ENCODE measurements at places on chromosomes 7 and 10. TPM values are rescaled to one million over a fixed set of nuclear protein-coding genes. Genes with fewer than 3 reads are reported as not detected.

The RHEB gene
- 202 TPM for total RNA-seq

The AKR1C8 gene
- 2.7 TPM for total RNA-seq

The NDUFB8 gene
- 85.7 TPM for total RNA-seq

The CLIP2 gene
- total RNA-seq = 37.9 TPM

The BTBD16 gene
- 0.37 TPM for total RNA-seq

The EPO gene
- 0.30 TPM for total RNA-seq

The ZNF398 gene
- 10.8 TPM for total RNA-seq

The GDF2 gene
- total RNA-seq = not detected

The OR2A12 gene
- total RNA-seq = not detected

The VOPP1 gene
- total RNA-seq = 200 TPM

The OPN4 gene
- total RNA-seq = 0.23 TPM

The BAMBI gene
- total RNA-seq = 3.3 TPM

The C7orf57 gene
- 2.5 TPM for total RNA-seq

The HMX2 gene
- total RNA-seq = not detected

The TRIM50 gene
- not detected for total RNA-seq

The KAZALD1 gene
- 21.2 TPM for total RNA-seq

The CXCL12 gene
- total RNA-seq = not detected

The ITPRID1 gene
- not detected for total RNA-seq

The ATRNL1 gene
- total RNA-seq = not detected

The SFRP5 gene
- not detected for total RNA-seq
